ENCODE measurements at places on chromosomes 11 and 22.

DNA sequence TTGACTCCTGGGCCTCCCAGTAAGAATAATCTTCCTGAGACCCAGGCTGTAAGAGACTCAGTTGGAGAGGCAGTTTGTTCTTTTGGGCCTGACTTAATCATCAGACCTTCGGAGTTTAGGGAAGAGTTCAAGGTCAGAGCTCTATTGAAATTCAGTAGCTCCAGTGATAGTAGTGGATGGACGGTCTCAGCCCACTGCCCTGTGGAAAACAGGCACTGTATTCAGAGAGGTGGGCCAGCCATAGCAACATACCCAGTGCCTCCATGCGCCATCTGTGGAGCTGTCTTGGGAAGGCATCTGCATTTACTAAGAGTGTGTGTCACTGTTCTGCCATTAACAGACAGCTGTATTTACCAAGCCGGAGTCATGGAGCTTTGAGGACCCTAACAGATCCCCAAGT lies 2.9 kb downstream of the SMARCB1 start:
- no peak for DNase-seq

- DNase-seq, result no peak
Measured at GRCh38 chr11:77475206-77475605, 1.3 kb upstream of the PAK1 start.

- DNase-seq, result no peak
Measured at GRCh38 chr11:29318134-29318845, 698.5 kb downstream of the KCNA4 start.

DNA sequence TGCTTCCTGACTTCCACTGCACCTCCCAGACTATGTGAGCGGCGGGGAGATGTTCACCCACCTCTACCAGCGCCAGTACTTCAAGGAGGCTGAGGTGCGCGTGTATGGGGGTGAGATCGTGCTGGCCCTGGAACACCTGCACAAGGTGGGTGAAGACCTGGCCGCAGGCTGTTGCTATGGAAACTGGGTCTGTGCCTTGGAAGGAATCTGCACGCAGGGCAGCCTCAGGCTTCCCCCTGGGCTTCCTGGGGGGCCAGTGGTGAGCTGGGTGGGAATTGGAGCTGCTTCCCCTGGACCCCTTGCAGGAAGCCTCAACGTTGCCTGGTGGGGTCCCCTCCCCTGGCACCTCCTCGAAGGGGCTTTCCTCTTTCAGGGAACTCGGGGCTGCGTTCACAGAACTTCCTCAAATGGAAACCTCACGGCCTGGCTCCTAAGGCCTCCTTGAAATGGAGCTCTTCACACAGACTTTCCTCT lies 1.5 kb downstream of the RPS6KA4 start:
- no peak for DNase-seq

DNA sequence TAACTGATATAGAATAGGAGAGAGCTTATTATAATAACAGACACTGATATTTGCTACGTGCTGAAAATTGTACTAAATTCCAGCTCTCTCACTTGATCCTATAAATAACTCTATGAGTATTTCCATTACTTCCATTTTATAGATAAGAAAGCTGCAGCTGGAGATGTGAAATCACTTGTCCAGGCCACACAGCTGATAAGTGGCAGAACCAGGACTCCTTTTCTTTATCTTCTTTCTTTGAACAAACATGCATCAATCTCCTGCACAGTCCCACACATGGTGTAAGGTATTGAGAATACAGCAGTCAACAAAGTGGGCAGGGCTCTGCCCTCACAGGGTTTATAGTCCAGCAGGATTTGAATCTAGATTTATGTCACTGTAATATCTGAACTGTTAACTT lies 652.1 kb downstream of the NELL1 start:
- no peak for DNase-seq

DNA sequence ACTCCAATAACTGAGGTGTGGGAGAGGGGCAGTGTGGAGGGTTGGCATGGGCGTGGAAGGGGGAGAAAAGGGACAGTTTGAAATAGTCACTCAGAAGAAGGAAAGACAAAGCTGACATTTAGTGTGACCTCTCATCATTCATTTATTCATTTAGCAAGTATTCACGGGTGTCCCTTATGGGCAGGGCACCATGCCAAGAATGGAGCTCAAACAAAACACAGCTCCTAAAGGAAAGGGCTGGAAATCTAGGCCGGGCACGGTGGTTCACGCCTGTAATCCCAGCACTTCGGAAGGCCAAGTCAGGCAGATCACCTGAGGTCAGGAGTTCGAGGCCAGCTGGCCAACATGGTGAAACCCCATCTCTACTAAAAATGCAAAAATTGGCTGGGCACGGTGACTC lies 19.4 kb upstream of the DGKZ start:
- no peak for DNase-seq

- no peak for DNase-seq
Measured at GRCh38 chr11:123325533-123325932, 104.5 kb upstream of the GRAMD1B start.

DNA sequence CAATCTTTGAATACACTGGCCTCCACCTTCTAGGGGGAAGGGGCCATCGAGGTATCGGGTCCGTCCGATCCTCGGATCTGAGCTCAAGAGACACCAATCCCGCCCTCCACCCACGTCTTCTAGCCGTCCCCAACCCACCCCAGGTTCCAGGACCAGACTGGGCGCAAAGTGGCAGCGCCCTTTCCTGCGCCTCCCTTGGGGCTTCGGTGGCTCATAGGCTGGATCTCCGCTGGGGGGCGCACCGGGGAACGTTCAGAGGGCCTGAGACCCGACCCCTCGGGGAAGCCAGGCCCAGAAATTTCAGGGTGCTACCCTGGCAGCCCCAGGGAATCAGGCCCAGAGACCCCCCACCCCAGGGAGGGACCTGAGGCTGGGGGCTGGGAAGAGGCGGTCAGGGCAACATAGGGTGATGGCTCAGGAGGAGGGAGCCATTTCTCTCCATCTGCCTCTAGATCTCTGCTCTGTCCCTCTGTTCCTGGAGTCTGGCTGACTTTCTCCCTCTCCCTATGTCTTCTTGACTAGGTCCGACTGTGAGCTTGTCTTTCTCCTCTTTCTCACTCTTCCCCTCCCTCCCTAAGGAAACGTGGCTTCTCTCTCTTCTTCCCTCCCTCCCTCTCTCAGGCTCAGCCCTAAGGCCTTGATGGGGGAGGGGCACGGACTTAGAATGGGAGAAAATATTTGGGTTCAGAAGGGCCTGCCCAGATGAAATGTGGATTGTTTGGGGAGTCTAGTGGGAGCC lies 1.1 kb downstream of the CREB3L1 start:
- peak; percentile 17 for DNase-seq

DNA sequence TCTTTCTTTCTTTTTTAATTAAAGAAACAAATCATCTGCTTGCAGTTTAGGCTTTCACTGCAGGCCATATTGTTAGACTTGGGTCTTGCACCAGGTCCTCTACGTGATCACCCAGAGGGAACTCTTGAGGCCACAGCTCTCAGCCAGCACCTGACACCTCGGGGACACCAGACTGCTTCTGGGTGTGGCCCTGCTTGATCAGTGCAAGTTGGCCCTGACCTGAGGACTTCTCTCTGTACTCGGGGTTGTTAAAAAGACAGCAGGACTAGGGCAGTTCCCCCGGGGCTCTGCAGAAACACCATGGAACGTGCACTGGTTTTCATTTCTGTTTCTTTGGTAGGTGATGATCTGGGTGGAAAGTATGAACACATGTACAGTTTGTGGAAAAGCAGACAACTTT lies 51.2 kb upstream of the MYO18B start:
- DNase-seq, result no peak

DNA sequence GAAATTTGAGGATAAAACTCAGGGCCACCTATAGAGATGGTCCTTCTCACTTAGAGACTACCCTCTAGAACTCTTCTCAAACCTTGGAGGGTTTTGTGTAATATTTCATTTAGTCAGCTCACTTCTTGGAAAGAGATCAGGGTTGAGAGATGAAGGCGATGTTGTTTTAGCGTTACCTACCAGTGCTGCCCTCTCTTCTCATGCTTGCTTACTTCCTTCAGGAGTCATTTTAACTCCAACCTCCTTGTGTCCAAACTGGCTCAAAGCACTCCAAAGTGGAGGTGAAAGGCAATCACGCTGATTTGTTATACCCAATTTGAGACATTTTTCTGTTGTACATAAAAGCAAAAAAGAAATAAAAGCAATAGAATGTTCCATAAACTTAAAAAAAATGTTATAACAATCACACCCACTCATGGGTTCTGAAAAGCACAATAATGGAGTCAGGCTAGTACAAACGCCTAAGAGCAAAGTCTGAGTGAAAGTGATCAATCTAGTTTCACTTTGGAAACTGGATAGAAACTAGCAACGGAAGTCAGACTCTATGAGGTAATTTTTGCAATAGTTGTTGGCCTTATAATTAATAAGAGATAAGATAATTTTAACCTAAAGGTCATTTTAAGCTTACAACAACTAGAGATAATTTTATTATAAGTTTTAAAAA lies 117.1 kb downstream of the MRTFA start:
- no peak for DNase-seq

DNA sequence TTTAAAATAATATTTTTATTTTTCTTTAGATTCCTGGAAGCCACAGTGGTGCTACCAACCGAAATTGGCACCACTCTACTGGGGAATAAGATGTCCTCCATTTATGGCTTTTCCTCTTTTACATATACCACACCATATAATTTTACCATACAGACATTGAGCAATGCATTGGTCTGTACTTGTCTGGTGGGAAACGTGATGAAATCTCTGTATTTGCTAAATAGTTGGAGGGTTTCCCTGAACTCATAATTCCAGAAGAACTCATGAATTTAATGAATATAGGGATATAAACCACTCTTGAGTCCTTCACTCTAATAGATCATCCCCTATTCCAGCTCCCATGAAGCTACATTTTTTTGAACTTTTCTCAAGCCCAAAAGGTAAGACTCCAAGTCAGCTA lies 28.0 kb upstream of the MMP13 start:
- no peak for DNase-seq

GRCh38 chr22:37069319-37069718 lies 17.8 kb downstream of the KCTD17 start:
- no peak for DNase-seq

DNA sequence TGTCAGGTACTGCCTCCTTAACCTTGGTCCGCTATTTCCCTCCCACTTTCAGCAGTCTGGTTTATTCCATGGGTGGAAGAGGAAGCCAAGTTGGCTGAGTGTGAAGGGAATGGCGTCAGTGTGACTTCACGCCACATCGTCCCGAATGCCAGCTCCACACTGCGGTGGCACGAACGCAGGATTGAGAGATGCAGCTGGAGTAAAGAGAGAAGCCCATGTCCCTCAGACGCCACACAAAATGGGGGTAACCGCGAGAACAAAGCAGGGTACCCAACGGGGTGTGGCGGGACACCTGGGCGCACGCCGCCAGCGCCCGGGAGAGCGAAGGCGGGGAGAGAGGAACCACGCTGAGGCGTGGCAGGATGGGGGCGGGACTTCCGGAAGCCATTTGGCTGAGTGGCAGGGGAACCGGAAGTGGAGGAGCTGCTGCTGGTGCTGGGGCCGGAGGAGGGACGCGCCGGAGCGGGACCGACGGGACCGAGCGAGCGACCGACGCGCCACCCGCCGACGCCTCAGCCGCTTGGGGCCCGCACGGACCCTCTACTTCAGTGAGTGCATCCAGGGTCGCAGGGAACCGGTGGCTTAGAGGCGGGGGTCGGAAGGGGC lies at the start of gene PAFAH1B2:
PAFAH1B2 (plus strand) TSS at position 417 of the 606 bp plus-strand sequence. CDS start 8,161 bp downstream, outside the sequence.
- DNase-seq, result peak; percentile 90

DNA sequence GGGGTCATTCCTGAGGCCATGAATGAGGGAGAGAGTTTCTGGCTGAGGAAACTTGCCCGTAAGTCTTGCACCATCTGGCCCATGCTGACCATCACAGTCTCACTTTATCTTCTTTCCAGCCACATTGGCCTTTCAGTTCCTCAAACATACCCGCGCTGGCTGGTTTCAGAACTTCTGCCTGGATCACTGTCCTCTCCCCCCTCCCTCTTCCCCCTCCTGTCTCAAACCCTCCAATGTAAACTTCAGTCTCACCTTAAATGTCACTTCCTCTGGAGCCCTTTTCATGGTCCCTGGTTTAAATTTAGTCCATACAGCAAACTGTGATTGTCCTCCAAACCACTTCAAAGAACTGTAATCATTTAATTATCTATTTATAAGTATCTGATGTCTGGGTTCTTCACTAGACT lies 3.7 kb upstream of the TMEM109 start:
- DNase-seq, result no peak

DNA sequence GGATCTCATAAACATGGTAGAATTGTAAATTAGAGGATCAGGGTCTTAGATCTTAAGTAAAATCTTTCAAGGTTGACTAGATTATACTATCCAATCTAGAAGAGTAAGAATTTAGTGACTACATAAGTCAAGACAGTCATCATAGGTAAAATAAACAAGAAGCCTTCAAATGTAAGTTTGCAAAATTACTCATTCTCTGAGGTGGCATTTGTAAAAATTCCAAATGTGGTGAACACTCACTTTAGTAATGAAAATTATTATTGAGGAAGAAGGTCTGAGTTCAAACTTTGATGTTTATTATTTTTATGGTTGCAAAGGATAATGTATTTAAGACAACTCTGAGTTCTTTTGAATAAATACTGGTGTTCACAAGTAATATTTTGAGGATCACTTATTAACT lies 4.6 kb downstream of the HYLS1 start:
- DNase-seq, result no peak

DNA sequence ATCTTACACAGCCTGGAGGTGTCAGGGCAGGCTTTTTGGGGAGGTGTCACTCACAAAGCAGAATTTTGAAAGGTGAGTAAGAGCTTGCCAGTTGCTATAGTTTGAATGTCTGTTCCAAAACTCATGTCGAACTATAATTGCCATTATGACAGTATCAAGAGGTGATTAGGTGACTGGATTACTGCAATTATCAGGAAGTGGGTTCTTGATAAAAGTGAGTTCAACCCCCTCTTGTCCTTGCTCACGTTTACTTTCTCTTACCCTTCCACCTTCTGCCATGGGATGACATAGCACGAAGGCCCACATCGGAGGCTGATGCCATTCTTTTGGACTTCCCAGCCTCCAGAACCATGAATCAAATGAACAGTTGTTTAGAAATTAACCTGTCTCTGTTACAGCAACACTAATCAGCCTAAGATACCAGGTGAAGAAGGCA lies 4.7 kb upstream of the C11orf86 start:
- DNase-seq, result no peak

DNA sequence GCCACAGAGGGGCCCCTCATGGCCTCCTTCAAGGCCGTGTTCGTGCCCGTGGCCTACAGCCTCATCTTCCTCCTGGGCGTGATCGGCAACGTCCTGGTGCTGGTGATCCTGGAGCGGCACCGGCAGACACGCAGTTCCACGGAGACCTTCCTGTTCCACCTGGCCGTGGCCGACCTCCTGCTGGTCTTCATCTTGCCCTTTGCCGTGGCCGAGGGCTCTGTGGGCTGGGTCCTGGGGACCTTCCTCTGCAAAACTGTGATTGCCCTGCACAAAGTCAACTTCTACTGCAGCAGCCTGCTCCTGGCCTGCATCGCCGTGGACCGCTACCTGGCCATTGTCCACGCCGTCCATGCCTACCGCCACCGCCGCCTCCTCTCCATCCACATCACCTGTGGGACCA lies 10.0 kb downstream of the CXCR5 start:
- DNase-seq, result no peak

DNA sequence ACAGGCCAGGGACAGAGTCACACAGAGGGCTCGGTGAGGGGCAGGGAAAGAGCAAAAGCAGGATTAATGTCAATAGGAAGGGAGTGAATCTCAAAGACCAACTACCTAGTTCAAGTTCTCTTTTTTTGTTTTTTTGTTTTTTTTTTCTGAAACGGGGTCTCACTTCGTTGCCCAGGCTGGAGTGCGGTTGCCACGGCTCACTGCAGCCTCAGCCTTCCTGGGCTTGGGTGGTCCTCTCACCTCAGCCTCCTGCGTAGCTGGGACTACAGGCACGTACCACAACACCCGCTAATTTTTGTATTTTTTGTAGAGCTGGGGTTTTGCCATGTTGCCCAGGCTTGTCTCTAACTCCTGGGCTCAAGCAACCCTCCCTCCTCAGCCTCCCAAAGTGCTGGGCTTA lies 9.7 kb upstream of the BCL9L start:
- no peak for DNase-seq

Measured in activated naive CD8-positive, alpha-beta T cell treated with anti-CD3 and anti-CD28 coated beads, Interleukin-2, amount 50 U/mL, for 16 hours (primary cell).